ENCODE measurements at places on chromosomes 5 and 9.

- ATAC-seq = peak; percentile 73
Observed at GRCh38 chr9:96327694-96328352, 25.8 kb upstream of the HSD17B3 start.

GRCh38 chr9:117093891-117094844, 320.7 kb downstream of the ASTN2 start:
- no peak for ATAC-seq

GRCh38 chr5:69368458-69369339, 621 bp downstream of the AK6 start:
- peak; percentile 9 for ATAC-seq

- no peak for ATAC-seq
Observed at GRCh38 chr9:103287361-103287760, 292.2 kb downstream of the CYLC2 start.

- ATAC-seq = no peak
Observed at GRCh38 chr9:135070964-135071735, 16.3 kb upstream of the OLFM1 start.

DNA sequence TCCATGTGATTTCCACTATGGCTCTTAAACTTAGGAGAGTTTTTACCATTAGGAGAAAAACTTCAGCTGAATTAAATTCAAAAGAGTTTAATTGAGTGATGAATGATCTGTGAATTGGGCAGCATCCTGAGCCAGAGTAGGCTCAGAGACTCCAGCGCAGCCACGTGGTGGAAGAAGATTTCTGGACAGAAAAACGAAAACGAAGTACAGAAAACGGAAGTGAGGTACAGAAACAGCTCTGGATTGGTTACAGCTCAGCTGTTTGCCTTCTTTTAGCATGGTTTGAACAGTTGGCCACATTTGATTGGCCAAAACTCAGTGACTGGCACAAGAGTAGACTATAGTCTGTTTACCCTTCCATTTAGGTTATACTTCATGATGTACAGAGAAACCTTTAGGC, 69.2 kb upstream of the PLPP1 start:
- ATAC-seq = no peak

- no peak for ATAC-seq
Observed at GRCh38 chr5:78837836-78838235, 147.3 kb downstream of the ARSB start.

GRCh38 chr9:108664309-108665255, 191.2 kb downstream of the ACTL7B start:
- ATAC-seq = no peak

- no peak for ATAC-seq
Observed at GRCh38 chr9:100317706-100318105, 35.0 kb downstream of the TEX10 start.

DNA sequence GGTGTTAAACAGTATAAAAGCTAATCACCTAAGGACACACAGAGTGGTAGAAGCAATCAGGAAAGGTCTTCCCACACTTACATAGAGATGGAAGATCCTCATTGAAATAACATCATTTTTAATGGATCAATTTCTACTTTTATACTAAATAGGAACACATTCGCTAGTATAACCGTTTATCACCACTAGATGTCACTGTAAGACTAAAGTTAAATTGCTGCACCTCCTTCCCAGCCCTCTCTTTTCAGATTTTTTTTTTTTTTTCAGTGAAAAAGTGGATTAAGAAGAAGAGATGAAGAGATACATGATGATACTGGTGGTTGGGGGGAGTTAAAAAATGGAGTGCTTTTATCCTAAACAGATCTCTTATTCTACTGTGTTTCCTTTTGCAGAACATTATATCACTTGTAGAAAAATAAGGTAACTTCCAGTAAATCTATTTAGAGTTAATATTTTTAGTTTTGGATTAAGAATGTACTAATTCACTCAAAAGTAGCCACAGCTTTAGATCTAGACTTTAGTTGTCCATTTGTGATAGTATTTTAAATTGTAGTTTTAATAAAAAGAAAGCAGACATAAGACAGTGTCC, 116.9 kb upstream of the ARRDC3 start:
- ATAC-seq = no peak

- no peak for ATAC-seq
Observed at GRCh38 chr9:110999379-110999778, 38.9 kb downstream of the LPAR1 start.

DNA sequence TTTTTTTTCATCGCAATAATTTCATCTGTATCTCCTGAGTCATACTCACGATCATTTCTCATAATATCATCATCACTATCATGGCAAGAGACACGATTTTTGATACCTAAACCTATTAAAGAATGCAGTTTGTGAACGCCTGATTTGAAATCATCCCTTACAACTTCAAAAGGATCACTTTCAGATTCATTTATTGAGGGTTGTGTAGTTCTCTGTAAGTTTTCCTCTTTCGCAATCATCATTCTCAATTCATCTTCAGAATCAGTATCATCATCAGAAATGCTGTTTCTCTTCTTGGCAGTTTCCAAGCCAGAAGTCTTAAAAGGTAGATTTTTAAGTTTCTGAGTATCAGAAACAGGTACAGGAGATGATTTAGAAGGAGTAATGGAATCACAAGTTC, 9.7 kb downstream of the NOL8 start:
- peak; percentile 35 for ATAC-seq

DNA sequence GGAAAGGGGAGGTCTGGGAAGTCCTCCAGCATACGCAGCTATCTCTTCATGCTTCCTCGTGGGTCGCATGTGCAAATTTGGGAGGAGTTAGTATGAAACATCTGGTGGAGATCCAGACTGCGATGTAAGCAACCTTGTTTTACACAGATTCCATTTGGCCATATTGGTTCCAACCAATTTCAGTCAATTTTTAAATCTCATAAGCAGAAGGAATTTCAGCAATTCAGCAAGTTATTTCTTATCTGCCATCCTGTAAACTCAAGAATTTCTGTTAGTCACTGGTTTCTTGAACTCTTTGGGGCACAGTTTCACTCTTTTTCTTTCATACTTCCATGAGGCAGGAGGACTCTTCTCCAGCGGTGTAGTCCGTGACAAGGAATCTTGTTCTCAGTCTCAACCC, 130.4 kb upstream of the CLINT1 start:
- ATAC-seq = no peak

GRCh38 chr9:122127396-122127798, 32.2 kb downstream of the NDUFA8 start:
- ATAC-seq = no peak

- ATAC-seq = no peak
Observed at GRCh38 chr9:100575765-100576386, 2.0 kb upstream of the CAVIN4 start.

- ATAC-seq = no peak
Observed at GRCh38 chr5:9500625-9501024, 45.2 kb downstream of the SEMA5A start.

DNA sequence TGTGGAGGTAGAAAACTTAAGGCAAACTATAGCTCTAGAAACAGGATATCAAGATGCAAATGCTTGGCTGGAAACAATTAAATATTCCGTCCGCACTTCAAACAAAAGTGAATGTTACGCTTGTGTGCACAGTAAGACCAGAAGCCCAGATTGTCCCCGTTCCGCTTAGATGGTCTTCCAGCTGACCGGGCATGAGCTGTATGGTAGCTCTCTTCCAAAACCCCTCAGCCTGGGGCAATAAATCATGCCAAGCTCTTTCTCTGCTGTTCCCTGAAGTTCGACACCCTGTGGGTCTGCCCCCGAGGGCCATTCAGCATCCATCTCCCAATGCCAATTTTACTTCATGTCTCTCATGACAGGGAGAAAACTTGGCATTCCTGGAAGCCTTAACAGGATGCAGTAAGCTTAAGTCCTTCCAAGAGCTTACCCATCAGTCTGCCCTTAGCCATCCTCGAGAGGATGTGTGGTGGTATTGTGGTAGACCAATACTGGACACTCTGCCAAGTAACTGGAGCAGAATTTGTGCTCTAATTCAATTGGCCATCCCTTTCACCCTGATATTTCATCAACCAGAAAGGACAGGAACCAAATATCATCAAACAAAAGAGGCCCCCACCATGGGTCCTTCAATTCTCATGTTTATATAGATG, 70.7 kb upstream of the RANBP6 start:
- no peak for ATAC-seq

DNA sequence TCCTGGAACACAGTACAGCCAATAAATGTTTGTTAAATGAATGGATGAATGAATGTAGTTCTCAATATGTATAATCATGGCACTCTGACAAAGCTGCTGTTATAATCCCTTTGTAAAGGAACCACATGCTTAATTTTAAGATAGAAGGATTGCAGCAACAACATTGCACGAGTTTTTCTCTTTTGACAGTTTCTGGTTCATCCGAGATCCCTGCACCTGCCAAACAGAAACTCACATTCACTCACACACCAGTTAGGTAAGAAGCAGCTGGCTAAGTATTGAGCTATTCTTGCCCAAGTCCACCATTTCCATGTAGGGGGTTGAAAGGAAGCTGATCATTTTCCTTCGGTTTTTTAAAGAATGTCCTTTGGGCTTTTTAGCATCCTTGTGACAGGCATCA, 133.7 kb upstream of the MAP1B start:
- ATAC-seq = no peak

All from activated T-helper 17 cell treated with anti-CD3 and anti-CD28 coated beads, Interleukin-2, amount 50 U/mL, for 72 hours (primary cell).